Activated CD8-positive, alpha-beta memory T cell treated with anti-CD3 and anti-CD28 coated beads for 1 hour (primary cell): ENCODE measurements at places on chromosomes 2 and 18.

DNA sequence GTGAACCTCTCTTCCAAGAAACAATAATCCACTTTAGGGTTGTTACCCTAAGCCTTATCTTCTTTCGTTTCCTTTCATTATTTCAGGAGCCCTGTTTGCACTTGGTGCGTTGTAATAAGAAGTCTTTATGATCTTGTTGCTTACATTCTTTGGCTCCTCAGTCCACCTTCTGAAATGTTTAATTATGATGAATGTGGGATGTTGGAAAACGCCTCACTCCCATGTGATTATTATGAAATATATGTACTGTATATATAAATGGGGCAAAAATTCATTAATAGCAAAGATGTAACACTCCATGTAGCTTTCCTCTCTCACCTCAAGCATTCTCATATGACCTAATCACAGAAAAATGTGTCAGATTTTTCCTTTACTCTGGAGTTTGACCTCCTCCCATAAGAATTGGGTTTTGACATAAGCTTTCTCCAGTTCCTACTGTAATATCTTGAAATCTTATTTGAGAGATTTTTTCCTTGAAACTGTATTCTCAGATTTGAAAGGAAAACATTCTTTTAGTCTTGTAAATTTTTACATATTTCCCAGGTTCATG, 397.2 kb upstream of the FANCL start:
- DNase-seq = no peak

DNA sequence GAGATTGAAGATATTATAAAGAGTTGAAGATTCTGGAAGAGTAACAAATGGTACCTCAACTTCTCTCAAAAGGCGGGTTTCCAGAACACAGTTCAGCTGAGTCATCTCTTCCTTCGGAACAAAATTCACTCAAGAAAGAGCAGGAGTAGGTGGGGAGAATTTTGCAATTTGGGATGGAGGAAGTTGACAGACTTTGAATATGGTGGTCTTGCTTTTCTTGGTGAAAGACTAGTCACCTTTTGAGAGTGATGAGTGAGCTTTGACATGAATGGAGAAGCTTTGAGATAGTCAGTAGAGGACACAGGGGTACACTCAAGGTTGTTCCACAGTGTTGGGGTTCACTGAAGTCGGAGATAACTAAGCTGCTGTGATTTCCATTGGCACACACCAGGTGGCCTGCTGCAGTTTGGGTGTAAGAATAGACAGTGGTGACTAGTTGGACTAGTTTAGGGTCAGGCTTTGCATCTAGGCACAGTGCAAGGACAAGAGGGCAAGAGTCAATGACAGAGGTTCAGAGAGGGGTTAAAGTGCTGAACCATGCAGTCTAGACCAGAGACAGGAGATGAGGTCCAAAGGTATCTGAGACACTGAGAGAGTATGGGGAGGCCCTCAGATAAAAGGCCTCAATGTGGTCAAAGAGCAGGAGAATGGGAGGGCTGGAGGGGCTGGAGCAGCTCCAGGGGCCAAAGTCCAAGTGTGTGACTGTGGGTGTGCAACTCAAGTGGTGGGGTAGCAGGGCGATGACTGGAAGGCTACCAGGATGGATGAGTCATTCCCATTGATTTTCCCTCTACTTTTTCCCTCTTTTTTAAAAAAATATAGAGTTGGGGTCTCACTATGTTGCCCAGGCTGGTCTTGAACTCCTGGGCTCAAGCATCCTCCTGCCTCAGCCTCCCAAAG, 7.7 kb downstream of the CCL20 start:
- DNase-seq = no peak

DNA sequence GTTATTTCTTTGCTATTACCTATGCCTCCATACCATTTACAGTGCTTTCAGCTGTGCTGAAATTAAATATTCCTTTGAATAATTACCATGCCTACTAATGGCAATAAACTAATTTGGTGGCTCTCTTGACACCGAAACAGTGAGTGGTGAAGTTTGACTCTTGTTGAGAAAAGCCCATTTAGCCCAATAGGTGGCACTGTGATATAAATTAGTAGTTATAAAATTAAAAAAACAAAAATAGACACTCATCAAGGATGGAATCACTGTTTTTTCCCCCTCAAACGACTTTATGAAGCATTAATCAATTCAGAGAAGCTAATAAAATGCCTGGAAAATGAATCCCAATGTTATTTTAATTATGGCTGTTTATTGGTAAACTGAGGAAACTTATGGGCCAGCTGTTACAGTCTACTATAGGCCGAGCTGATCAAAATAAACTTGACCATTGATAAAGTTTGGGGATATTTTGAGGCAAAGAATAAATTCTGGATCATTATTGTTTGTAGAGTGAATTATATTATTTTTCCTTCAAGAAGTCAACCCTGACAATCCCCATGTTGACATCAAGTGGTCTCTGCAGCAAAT, 339.6 kb downstream of the TRIB2 start:
- no peak for DNase-seq

DNA sequence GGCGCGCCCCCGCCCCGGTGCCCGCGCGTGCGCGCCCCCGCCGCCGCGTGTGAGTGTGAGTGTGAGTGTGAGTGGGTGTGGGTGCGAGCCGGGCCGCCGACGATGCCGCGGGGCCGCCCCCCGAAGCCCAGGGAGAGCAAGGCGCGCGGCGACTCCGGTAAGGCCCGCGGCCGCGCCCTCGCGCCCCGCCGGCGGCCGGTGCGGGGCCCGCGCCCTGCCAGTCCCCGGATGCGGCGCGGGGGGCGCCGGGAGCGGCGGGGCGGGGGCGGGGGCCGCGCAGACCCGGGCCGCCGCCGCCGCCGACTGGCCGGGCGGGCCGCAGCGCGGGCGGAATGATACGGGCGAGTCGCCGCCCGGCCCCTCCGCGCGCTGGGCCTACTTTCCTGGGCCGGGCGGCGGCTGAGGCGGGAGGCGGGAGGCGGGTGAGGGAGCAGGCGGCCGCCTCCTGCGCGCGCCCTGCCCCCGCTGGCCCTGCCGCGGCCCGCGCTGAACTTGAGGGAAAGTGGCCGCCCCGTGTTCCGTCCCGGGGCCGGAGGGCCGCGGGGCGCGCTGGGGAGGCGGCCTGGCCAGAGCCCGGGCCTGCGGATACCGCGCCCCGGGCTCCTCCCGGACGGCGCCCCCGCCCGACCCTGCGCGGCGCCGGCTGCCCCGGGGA, at the start of gene ZNF236:
TSS of gene ZNF236 (plus strand) at position 52 of the 655 bp plus-strand sequence. CDS start at position 103, 51 bp downstream.
- no peak for DNase-seq

DNA sequence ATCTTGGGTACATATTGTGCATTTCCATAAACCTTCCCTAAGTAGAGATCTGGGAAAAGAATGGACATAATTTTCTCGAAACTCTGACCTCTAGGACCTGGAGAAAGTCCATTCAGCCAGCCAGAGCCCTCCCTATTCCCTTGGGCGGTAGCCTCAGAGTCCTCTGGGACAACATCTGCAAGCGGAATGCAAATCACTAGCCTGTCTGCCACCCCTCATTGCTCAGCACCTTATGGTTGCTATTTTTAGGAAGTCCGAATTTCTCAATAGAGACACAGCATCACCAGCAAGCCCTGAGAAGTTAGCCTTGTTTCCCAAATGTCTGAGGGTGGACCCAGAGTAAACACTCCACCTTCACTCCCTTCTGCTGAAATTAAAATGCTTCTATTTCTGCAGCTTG, 17.6 kb upstream of the CD28 start:
- DNase-seq = no peak

GRCh38 chr2:11514081-11514730, 19.6 kb upstream of the GREB1 start:
- no peak for DNase-seq

DNA sequence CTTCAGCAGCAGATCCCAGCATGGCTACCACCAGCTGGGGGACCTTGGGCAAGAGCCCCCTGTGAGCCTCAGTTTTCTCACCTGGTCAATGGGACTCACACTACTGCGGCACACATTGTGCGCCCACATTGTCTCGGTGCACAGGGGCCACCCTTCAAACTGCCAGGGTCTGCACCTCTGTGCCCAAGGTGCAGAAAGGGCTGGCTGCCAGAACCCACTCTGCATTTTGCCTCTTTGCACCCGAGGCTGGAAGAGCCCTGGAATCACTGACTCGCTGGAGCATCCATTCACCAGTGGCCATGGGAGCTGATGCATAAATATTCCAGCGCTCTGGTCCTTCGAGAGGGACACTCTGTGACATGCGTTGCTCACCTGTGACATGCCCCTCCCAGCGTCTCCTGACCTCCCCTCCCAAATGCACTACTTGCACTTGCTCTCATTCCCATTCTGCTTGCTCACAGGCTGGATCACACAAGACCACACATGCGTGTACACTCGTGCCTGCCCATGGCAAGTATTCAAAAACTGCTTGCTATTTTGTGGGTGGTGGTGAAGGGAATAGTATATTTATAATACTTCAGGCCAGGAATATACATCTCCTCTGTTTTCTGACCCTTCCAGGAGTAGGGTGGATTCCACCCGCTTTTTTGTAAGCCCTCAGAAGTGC, 18.8 kb upstream of the C1QL2 start:
- DNase-seq = no peak

DNA sequence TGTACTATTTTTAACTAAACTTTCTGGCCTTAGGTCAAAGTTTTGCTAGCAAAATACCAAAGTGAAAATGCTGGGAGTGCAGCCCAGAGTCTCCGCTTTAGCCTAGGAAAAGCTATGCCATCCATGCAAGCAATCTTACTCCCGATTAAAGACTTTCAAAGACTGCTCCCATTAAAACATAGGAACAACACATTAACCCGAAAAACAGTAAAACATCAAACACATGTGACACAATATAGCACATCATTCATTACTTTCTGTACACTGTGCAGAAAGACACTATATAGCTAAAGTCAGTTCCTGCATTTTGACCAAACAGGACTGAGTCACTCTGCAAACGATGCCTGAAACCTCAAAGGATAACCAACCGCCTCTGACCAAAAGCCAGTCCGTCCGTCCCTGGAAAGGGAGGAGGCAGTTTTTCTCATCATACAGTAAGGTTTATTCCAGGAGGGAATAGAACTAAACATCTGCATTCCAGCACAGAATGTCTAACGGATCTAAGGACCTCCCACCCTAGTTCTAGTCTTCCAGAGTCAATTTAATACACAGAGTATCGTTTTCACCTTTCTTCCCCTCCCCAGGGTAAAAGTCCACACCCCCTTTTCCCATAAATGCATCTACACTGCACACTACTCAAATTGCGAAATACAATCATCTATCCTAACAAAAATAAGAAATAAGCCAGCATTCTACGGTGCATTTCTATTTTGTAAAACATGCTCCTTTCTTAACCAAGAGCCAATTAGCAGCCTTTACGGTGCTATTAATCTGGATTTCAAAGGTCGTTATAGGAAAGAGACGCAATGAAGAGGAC, 1.7 kb downstream of the ROCK2 start:
- no peak for DNase-seq

- no peak for DNase-seq
These were observed 951.3 kb downstream of the TSN start for GRCh38 chr2:122706757-122707223.

DNA sequence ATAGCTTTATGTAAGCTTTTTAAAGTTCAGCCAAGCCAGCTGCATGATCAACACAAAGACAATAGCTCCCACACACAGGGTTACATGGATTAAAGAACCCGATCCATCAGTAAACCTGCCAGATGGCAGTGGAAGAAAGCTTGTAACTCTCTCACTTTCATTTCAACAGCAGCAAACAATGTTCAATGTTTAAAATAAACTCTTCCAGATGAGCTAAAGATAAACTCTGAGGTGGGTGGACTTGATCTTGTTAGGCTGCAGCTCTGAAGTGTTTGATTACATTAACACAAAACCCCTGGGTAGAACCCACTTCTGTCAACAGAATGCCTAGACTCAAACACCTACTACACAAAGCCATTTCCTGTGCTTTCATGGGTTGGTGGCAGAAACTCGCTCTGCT, 13.9 kb downstream of the RDH14 start:
- no peak for DNase-seq

GRCh38 chr2:237209885-237210284, 124.2 kb downstream of the COPS8 start:
- no peak for DNase-seq

GRCh38 chr2:71858071-71858470, 289.6 kb downstream of the CYP26B1 start:
- DNase-seq = no peak

- DNase-seq = no peak
These were observed 45.7 kb downstream of the CCDC93 start for GRCh38 chr2:117967977-117968718.

DNA sequence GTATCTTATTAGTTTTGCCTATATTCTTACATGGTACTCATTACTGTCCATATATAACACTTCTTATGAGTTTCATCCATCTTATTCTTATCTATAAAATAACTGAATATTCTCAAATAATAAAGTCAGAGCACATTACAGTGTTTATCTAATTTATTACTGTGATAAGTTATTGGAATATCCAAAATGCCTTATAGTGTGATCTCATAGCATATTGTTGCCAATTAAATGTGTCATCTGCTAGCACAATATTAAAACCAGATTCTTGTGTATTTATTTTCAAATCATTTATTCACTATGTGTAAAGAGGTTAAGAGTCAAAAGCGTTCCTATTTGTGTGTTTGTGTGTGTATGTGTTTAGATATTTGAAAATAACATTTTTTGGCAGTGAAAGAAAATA, 151.9 kb downstream of the WDR7 start:
- no peak for DNase-seq
